ENCODE measurements at places on chromosomes 2 and 18.
A peak's percentile ranks its signal among the peaks of the same experiment; 100 is the strongest.

GRCh38 chr18:61898640-61899101, 5.9 kb upstream of the RNF152 start:
- peaks cover 1% of the 10 kb centered on the region for H3K27me3 ChIP-seq
- H3K4me3 ChIP-seq: no peak overlapping the region
- no peaks in the 10 kb centered on the region for H3K36me3 ChIP-seq
- H3K4me1 ChIP-seq: peaks cover 45% of the 10 kb centered on the region

DNA sequence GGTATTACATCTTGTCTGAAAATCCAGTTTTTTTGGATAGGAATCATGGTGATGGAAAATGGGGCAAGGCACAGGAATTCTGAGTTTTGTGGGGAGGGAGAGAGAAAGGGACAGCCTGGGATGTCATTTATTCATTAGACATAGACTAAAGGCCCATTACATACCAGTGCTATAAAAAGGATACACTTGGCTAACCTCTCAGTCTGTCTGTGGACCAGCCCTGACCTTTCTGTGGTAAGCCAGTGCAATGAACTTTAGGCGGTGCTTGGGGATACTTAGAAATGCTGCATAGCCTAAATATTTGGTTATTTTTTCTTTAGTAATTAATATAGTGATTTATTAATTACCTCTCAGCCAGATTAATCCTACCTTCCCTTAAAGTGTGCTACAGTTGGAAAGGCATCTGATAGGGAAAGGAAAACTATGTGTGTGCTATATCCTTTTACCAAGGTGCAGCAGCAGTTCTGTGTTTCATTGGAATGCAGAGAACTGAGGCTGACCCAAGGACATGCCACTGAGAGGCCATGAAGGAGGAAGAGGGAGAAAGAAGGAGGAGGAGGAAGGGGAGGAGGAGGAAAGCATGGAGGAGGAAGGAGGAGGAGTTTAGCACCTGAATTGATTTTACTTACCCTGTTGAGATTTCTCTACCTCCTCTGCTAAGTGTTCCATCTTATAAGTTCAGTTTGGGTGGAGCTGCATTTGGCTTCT, 37.5 kb downstream of the KCNS3 start:
- no peaks in the 10 kb centered on the region for H3K36me3 ChIP-seq
- no peak overlapping the region for H3K27ac ChIP-seq
- H3K27me3 ChIP-seq: peaks cover 2% of the 10 kb centered on the region
- H3K4me1 ChIP-seq: no peaks in the 10 kb centered on the region
- DNase-seq: no peak
- H3K4me3 ChIP-seq: no peak overlapping the region

DNA sequence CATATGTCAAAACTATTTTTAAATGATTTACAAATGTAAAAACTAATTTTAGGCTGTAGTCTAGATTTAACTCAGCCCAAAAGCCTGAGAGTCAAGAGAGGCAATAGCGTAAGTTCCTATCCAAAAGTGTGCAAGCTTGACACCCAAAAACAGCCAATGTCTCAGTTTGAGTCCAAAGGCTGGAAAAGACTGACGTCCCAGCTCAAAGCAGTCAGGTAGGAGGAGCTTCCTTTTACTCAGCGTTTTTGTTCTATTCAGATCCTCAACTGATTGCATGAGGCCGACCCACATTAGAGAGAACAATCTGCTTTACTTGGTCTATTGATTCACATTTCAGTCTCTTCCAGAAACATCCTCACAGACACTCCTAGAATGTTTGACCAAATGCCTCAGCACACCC, 51.8 kb downstream of the MYL12B start:
- H3K4me3 ChIP-seq: no peak overlapping the region
- H3K36me3 ChIP-seq: peaks cover 8% of the 10 kb centered on the region
- no peaks in the 10 kb centered on the region for H3K27me3 ChIP-seq
- H3K4me1 ChIP-seq: 0 out of 2 replicates have a peak, but pooled peaks cover 4% of the 10 kb centered on the region
- no peak overlapping the region for H3K27ac ChIP-seq

DNA sequence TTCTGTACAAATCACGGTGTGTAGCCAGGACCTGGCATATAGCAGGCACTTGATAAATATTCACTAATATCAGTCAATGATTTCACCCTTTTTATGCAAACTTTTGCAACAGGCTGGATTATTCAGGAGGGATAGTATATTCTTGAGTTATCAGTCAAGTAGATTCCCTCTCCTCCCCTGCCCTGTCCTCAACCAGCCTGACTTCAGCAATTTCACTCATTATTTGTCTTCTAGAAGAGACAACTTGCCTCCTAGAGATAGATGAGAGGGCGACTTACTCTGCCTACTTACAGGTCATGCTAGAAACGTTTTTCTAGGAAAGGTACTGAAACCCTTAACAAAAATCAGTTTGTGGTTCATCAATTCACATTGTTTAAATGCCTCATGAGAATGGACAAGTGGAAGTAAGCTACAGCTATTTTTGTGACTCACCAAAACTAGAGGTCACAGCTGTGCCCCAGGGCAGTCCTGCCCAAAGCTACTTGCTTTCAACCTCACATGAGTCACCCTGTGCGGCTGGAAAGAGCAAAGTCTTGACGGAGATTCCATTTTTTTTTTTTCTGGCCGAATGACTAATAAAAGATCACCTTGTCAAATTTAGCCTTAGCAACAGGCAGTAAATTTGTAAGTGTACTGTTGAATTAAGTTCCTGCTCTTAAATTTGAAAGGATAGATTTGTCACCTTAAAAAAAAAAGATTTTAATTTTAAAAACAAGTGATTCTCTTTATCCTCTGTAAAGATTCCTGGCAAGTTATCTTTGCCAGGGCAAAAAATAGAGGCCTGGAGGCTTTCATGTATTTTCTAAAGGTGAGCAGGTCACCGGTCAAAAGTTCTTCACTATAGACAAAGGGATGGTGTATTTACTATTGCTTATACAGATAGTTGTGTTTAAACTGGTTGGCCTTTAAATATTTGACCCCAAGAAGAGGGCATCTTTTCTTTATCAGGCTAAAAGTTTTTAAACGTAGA, 109.0 kb upstream of the SLC35G4 start:
- peak overlapping the region; percentile 48 for H3K27ac ChIP-seq
- H3K27me3 ChIP-seq: peaks cover 9% of the 10 kb centered on the region
- peaks cover 52% of the 10 kb centered on the region for H3K4me1 ChIP-seq
- H3K36me3 ChIP-seq: peaks cover 9% of the 10 kb centered on the region
- peak overlapping the region; percentile 29 for H3K4me3 ChIP-seq

GRCh38 chr2:234496055-234496834, 636 bp downstream of the ARL4C start:
- peak overlapping the region; percentile 80 for H3K27ac ChIP-seq
- H3K4me1 ChIP-seq: peaks cover 34% of the 10 kb centered on the region
- no peaks in the 10 kb centered on the region for H3K27me3 ChIP-seq
- no peak for DNase-seq
- H3K36me3 ChIP-seq: peaks cover 6% of the 10 kb centered on the region

- DNase-seq: no peak
- no peak overlapping the region for H3K4me3 ChIP-seq
- H3K36me3 ChIP-seq: peaks cover 9% of the 10 kb centered on the region
- peaks cover 72% of the 10 kb centered on the region for H3K27me3 ChIP-seq
- H3K27ac ChIP-seq: no peak overlapping the region
These were observed 50.5 kb upstream of the OTOS start for GRCh38 chr2:240191001-240191400.

DNA sequence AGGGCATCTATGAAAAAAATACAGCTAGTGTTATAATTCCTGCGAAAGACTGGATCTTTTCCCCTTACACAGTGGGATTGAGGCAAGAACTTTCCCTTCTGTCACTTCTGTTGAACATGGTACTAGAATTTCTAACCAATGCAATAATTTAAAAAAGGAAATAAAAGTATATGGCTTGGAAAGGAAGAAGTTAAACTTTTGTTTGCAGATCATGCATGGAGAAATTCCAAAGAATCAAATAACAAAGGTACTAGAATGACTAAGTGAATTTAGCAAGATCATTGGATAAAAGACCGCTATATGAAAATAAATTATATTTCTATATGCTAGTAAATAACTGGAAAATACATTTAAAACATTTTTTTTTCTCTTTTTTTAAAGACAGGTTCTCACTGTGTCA, 31.0 kb upstream of the SH3BP4 start:
- no peak overlapping the region for H3K27ac ChIP-seq
- peaks cover 15% of the 10 kb centered on the region for H3K27me3 ChIP-seq
- peaks cover 8% of the 10 kb centered on the region for H3K36me3 ChIP-seq
- DNase-seq: no peak
- peaks cover 16% of the 10 kb centered on the region for H3K4me1 ChIP-seq
- H3K4me3 ChIP-seq: no peak overlapping the region

DNA sequence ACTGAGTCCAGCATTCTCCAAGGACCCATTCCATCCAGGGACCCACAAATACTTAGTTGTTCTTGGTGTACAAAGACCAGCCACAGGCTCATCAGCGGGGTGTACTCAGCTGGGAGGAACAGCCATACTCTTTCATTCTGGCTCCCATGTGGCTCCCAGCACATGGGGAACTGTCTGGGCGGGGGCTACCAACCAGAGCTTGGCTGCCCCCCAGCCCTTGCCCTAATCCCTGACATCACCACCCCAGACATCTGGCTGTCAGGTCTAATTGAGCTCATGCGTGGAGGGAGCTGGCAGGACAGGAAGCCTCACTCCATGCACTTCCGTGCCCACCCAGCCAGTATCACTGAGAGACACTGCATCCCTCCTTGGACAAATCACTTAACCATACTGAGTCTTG, 283.6 kb downstream of the DYSF start:
- H3K4me1 ChIP-seq: peaks cover 2% of the 10 kb centered on the region
- H3K27ac ChIP-seq: no peak overlapping the region
- H3K27me3 ChIP-seq: peaks cover 26% of the 10 kb centered on the region

- H3K27me3 ChIP-seq: peaks cover 39% of the 10 kb centered on the region
- no peak for DNase-seq
- no peak overlapping the region for H3K4me3 ChIP-seq
- H3K27ac ChIP-seq: no peak overlapping the region
These were observed 9.9 kb downstream of the AQP12B start for GRCh38 chr2:240672701-240673190.

DNA sequence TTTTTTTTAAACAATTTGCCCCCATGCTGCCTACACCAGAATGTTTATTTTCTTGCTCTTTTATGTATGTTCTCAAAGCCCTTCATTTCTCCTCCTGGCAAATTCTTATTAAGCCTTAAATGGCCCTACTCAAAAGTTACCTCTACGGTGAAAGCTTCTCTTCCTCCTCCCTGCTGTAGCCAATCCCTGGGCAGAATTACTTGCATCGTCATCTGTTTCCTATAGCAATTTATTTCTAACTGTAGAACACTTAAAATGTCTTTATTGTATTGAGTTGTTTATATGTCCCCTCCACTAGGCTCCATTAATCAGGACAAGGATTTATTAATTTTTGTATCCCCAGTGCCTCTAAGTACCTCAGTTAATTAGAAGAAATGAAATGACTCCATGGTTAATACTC, 2.5 kb upstream of the RAD51AP2 start:
- H3K4me3 ChIP-seq: no peak overlapping the region
- no peaks in the 10 kb centered on the region for H3K36me3 ChIP-seq
- H3K27ac ChIP-seq: no peak overlapping the region
- no peak for DNase-seq
- 0 out of 2 replicates have a peak, but pooled peaks cover 5% of the 10 kb centered on the region for H3K4me1 ChIP-seq

GRCh38 chr2:27427863-27428212, 593 bp upstream of the NRBP1 start:
- H3K4me1 ChIP-seq: peaks cover 29% of the 10 kb centered on the region
- H3K4me3 ChIP-seq: peak overlapping the region; percentile 95
- DNase-seq: no peak
- 0 out of 2 replicates have a peak, but pooled peaks cover 3% of the 10 kb centered on the region for H3K27me3 ChIP-seq
- peak overlapping the region; percentile 92 for H3K27ac ChIP-seq

GRCh38 chr2:128726911-128727310, 408.2 kb upstream of the HS6ST1 start:
- no peaks in the 10 kb centered on the region for H3K36me3 ChIP-seq
- H3K4me1 ChIP-seq: peaks cover 14% of the 10 kb centered on the region
- H3K27me3 ChIP-seq: peaks cover 13% of the 10 kb centered on the region
- no peak for DNase-seq
- no peak overlapping the region for H3K4me3 ChIP-seq

DNA sequence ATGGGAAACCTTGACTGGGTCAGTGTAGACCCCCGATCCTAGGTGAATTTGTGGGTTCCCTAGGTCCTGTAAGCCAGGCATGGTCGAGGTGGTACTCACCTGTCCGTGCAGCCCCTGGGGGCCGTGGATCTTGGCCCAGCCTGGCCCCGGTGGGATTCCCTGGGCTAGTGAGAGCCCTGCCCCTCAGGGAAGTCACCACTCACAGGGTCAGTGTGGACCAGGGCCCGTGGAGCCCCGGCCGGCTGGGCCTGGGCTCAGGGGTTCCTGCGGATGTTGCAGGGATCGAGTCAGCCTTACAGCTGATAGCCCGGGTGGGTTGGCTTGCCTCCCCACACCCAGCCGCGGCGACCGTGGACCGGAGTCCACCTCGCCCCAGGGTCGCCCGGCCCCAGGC, 528 bp downstream of the ATG9A start:
- H3K27ac ChIP-seq: peak overlapping the region; percentile 45
- peak overlapping the region; percentile 96 for H3K4me3 ChIP-seq
- H3K4me1 ChIP-seq: peaks cover 25% of the 10 kb centered on the region
- DNase-seq: no peak

GRCh38 chr2:29057006-29057405, 17.3 kb downstream of the PCARE start:
- peaks cover 26% of the 10 kb centered on the region for H3K27me3 ChIP-seq
- no peaks in the 10 kb centered on the region for H3K4me1 ChIP-seq
- H3K36me3 ChIP-seq: no peaks in the 10 kb centered on the region
- no peak overlapping the region for H3K27ac ChIP-seq
- DNase-seq: no peak

DNA sequence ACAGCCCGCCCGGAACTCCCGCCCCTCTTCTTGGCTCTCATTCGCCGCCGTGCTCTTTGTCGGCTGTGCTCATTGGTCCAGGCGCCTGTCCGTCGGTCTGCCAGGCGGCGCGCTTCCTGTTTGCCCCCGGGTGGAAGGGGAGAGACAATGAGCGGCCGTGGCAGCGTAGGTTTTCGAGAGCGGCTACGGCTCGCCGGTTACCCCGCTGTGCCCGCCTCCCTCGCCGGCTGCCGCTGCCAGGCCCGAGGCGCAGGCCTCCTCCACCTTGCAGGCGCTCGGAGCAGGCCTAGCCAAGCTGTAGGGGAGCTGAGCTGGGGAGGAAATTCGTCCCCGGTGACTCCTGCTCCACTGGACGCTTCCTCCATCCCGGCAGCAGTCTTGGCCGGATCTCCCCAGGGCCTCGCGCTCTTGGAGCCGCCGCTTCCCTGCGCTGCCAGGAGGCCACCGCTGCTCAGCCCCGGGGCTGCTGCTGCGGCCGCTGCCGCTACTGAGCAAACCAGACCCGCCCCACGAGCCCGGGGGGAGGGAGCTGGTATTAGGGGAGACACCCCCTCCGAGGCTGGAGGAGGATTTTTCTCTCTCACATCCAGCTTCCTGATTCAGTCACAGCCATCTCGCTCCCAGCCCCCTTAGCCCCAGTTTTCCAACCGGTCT, at the start of gene SP3:
SP3 (minus strand) TSS at position 2 of the 654 bp plus-strand sequence. CDS start 202 bp downstream, outside the sequence.
- H3K4me1 ChIP-seq: peaks cover 54% of the 10 kb centered on the region
- peak within 1 kb of the TSS; percentile 91 for H3K4me3 ChIP-seq
- H3K36me3 ChIP-seq: peaks cover 25% of the 10 kb centered on the region
- DNase-seq: peak; percentile 98
- no peaks in the 10 kb centered on the region for H3K27me3 ChIP-seq
